Type B pancreatic cell (in vitro differentiated cells): ENCODE measurements at places on chromosomes 1 and 21. TPM values are rescaled to one million over a fixed set of nuclear protein-coding genes. Genes with fewer than 3 reads are reported as not detected.

The TSEN15 gene
- total RNA-seq = 21.1 and 24.5 TPM in 2 replicates

The PSRC1 gene
- 10.3 and 46.2 TPM in 2 replicates for total RNA-seq

The GPR61 gene
- total RNA-seq = not detected in 2 replicates

- H3K27me3 ChIP-seq = peaks cover 4% of the 10 kb centered on the region
- no peak overlapping the region for H3K27ac ChIP-seq
- no peak overlapping the region for H3K4me3 ChIP-seq
- DNase-seq = no peak
- H3K4me1 ChIP-seq = peaks cover 17% of the 10 kb centered on the region
Observed at GRCh38 chr1:233518344-233518743, 95.6 kb upstream of the KCNK1 start.

DNA sequence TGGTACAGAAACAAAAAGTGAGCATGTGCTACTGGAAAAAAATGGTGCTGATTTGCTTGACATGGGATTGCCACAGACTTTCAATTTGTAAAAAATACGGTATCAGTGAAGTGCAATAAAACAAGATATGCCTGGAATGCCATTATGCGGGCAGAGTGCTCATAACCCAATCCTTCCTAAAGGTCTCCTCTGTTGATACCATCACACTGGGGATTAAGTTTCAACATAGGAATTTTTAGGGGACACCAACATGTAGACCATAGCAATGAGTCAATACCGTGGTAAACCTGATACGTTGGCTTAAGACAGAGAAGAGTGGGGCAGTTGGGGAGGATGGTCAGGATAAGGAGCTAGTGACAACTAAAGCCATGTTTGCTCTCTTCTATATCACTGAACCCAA, 20.5 kb downstream of the MX1 start:
- H3K4me1 ChIP-seq = peaks cover 5% of the 10 kb centered on the region
- H3K4me3 ChIP-seq = no peak overlapping the region
- no peaks in the 10 kb centered on the region for H3K27me3 ChIP-seq
- no peak for DNase-seq
- H3K36me3 ChIP-seq = no peaks in the 10 kb centered on the region

GRCh38 chr1:227447531-227447990, 115.8 kb upstream of the ZNF678 start:
- H3K4me3 ChIP-seq = no peak overlapping the region
- H3K36me3 ChIP-seq = no peaks in the 10 kb centered on the region
- DNase-seq = no peak
- no peak overlapping the region for H3K27ac ChIP-seq
- peaks cover 3% of the 10 kb centered on the region for H3K27me3 ChIP-seq

- peak; percentile 99 for DNase-seq
- H3K27ac ChIP-seq = peak within 1 kb of the TSS; percentile 100
- peak within 1 kb of the TSS; percentile 100 for H3K4me3 ChIP-seq
Observed at GRCh38 chr1:155135415-155136028, at the start of gene SLC50A1. SLC50A1 (plus strand) TSS chr1:155135852; CDS start chr1:155135912, 60 bp downstream.

DNA sequence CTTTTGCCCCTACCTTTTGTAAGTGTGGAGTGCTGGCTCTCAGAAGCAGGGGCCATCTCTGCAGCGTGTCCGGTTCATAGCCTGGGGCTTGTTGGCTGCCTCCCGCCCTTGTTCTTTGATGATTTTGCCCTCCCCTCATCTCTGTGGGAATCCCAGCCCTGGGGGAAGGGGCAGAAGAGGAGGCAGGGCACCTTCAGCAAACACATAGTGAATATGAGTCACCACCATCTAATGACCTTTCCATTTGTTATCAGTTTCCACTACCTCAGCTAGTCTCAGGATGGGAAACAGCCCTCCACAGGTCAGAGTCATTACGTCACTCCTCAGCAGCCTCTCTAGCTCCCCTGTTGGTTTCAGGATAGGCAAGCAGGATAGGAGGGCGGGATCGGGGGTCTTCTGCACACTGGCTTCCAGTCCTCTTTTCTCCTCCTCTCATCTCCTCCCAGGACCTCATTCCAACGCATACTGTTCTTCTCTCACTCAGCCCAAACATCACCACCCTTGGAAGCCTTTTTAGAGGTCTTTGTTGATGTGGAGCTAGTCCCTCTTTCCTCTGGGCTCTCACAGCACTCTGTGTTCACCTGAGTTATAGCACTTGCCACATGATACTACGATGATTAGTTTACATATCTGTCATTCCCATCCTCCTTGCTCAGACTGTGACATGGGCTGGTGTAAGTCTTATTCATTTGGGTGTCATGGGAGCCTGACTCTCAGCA, 15.8 kb downstream of the GADD45A start:
- no peak for DNase-seq
- H3K27me3 ChIP-seq = no peaks in the 10 kb centered on the region
- H3K4me1 ChIP-seq = peaks cover 17% of the 10 kb centered on the region
